Spinal cord (tissue), 10 donors: ENCODE measurements at places on chromosomes 3 and 15. TPM values are rescaled to one million over a fixed set of nuclear protein-coding genes. Genes with fewer than 3 reads are reported as not detected.

Gene ZBTB11
- 17.7 TPM for polyA plus RNA-seq

DNA sequence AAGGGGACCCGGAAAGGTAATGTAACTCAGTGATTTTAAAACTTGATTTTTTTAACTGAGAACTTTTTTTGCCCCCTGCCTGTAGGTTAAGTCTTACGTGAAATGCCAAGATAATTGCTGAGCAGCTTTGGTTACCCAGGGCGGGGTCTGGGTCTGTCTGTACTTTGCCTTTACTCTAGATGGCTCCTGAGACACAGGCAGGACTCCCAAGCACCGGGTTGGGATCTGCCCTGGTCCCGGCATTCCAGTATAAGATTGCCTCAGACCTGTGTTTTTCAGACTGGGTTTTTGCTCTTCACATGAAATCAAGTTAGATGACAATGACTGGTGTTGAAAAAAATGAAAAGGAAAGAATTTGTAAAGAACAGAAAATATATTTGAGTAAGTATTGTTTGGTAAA, 40.3 kb downstream of the WDR76 start:
- no peak for DNase-seq

- DNase-seq: no peak
Observed at GRCh38 chr3:42569593-42570142, 12.1 kb downstream of the SEC22C start.

DNA sequence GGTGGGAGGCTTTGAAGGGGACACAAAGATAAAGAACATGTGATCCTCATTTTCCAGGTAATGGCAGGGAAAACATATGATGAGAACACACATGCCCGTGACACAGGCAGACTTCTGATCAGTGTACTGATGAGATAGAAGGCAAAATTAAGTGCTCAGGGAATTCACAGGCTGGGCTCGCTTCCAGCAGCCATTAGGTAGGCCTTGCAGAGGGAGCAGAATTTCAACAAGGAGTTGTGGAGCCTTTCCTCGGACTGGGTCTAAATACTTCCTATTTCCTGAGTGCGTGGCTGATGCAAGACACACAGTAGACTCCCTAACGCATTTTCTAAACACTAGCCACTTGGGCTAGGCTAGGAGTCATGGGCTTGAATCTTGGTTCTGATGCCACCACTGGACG, 74.0 kb upstream of the ETV5 start:
- DNase-seq: peak; percentile 33

DNA sequence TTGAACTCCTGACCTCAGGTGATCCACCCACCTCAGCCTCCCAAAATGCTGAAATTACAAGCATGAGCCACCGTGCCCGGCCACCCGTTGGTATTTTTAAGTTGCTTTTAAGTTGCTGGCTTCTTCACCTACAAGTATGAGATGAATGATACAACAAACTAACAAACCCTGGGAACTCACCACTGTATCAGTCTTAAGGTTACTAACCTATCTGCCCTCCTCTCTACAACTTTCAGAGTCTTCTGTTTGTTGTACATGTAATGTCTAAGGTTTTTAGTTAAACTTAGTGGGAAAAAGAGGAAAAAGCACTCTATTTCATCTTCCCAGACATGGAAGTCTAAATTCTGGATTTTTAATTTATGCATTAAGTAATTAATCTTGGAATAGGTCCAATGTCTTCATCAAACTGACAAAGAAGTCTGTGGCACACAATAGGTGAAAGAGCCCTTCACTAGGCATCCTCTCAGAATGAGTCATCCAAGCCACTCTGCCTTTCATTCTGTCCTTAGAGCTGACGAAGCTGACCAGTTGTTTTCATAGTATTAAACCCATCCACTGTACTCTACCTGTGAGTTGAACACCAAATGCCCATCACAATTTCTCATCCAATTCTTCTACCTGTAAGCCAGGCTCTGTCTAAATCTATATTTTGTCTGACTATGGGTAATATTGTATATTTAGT, 936.1 kb downstream of the TUSC7 start:
- no peak for DNase-seq
